ENCODE measurements at places on chromosomes 13 and 19. TPM values are rescaled to one million over a fixed set of nuclear protein-coding genes. Genes with fewer than 3 reads are reported as not detected.

The PRPF31 gene
- 54.8 TPM for total RNA-seq

The ZNF626 gene
- total RNA-seq, result 8.1 TPM

The ZNF829 gene
- 1.5 TPM for total RNA-seq

The PSG1 gene
- total RNA-seq, result not detected

The TIMM50 gene
- 35.5 TPM for total RNA-seq

The KANK3 gene
- total RNA-seq, result 121 TPM

The VSTM1 gene
- not detected for total RNA-seq

The PROZ gene
- total RNA-seq, result not detected

The PCDH20 gene
- total RNA-seq, result not detected

The PSG2 gene
- total RNA-seq, result not detected

The YJEFN3 gene
- total RNA-seq, result 0.11 TPM

The PCDH8 gene
- total RNA-seq, result not detected

The SKA3 gene
- 4.2 TPM for total RNA-seq

The EFNB2 gene
- total RNA-seq, result 83.2 TPM

The JUND gene
- total RNA-seq, result 58.0 TPM

The SIGLEC14 gene
- total RNA-seq, result not detected

The ZNF160 gene
- total RNA-seq, result 18.7 TPM

The MAST1 gene
- 0.76 TPM for total RNA-seq

The HAUS8 gene
- total RNA-seq, result 1.6 TPM

The RNF225 gene
- total RNA-seq, result not detected

The MAG gene
- total RNA-seq, result not detected

The LRG1 gene
- total RNA-seq, result 2.4 TPM

The KLK11 gene
- total RNA-seq, result not detected

The TMC4 gene
- 0.34 TPM for total RNA-seq

The KIR2DL3 gene
- total RNA-seq, result not detected

The PEG3 gene
- total RNA-seq, result 0.17 TPM

The APBA3 gene
- 19.4 TPM for total RNA-seq

The ZGLP1 gene
- total RNA-seq, result 0.26 TPM

The CYP4F2 gene
- 0.09 TPM for total RNA-seq

The FBXO17 gene
- 15.8 TPM for total RNA-seq

The IGFL2 gene
- not detected for total RNA-seq

The PTH2 gene
- not detected for total RNA-seq

The THSD8 gene
- not detected for total RNA-seq

The C2CD4C gene
- total RNA-seq, result 10.2 TPM

The ERICH6B gene
- not detected for total RNA-seq

The IRGC gene
- not detected for total RNA-seq

The KLF1 gene
- 0.09 TPM for total RNA-seq

The SLC7A10 gene
- not detected for total RNA-seq

The FCGBP gene
- total RNA-seq, result 0.17 TPM

The WDR62 gene
- 0.98 TPM for total RNA-seq

The CYSLTR2 gene
- total RNA-seq, result not detected

The BTBD2 gene
- 29.8 TPM for total RNA-seq

The LINGO3 gene
- not detected for total RNA-seq

The CALR3 gene
- total RNA-seq, result not detected

The ZNF726 gene
- 2.0 TPM for total RNA-seq

Measured in dermis lymphatic vessel endothelial cell (primary cell).